ENCODE measurements at places on chromosomes 7 and 10.

DNA sequence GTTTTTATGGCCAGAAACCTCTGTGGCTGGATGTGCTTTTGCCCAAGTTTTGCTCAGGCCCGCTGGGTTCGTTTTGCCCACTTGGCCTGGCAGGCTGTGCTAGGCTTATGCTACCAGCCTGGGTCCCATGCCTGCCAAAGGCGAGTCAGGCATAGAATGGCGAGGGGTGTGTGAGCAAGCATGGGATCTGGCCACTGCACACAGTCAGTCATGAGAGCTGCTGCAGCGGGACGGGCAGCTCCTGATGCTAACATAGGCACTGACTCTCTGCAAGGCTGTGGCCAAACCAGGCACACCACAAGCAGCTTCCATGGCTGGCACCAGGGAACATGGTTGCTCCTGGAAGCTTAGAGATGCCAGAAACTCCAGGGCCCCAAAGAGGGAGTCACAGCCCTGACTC is 52.9 kb upstream of the PCDH15 start:
- no peak for DNase-seq

GRCh38 chr10:70354556-70354955 is 27.9 kb downstream of the LRRC20 start:
- no peak for DNase-seq

GRCh38 chr7:22759721-22760120 is 32.7 kb downstream of the IL6 start:
- no peak for DNase-seq

GRCh38 chr7:111173990-111174389 is 83.1 kb downstream of the LRRN3 start:
- DNase-seq: no peak

DNA sequence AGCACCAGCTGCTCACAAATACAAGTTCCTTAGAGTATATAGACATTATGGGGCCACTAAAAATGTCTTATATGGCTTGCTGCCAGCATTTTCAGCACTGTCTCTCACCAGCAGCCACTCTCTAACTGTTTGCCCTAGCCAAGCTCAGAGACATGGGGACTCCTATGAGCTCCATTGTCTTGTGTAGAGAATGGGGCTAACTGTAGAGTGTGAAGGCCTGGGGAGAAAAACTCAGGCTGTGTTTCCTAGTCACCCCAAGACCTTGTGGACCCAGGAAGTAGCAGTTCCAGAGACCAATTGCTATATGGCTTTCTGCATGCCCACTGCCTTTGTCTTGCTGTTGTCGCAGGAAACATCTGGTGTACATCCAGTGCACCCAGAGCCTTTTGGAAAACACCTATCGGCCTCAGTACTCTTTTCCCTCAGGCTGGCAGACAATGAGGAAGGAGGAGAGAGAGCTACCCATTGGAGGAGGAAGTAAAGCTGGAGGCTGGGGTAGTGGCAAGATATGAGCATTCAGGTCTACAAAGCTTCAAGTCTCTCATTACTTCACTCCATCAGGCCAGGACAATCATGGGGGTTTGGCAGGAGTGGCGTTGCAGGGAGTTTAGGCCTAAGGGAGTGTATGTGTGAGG is 28.4 kb downstream of the ENTPD1 start:
- peak; percentile 10 for DNase-seq

DNA sequence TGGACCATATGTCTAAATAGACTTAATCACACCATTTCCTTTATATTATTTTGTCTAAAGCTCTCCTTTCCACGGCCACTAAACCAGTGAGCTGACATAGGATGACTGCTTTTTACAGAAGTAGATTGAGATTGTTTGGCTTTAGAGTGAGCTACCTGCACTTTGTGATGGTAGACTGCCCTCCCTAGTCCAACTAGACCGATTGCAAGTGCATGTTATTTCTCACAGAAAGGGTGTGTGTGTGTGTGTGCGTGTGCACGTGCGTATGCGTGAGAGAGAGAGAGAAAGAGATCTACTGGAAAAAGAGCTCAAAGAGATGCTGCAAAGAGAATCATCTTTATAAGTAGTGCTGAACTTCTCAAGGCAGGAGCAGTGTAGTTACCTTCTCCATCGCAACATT is 60.7 kb downstream of the VCL start:
- peak; percentile 41 for DNase-seq

- DNase-seq: no peak
These were observed 651.4 kb downstream of the INHBA start for GRCh38 chr7:41051535-41051934.

GRCh38 chr10:131928248-131929095 is 27.7 kb downstream of the PPP2R2D start:
- peak; percentile 49 for DNase-seq

GRCh38 chr7:88073626-88074025 is 139.6 kb downstream of the ADAM22 start:
- DNase-seq: no peak

DNA sequence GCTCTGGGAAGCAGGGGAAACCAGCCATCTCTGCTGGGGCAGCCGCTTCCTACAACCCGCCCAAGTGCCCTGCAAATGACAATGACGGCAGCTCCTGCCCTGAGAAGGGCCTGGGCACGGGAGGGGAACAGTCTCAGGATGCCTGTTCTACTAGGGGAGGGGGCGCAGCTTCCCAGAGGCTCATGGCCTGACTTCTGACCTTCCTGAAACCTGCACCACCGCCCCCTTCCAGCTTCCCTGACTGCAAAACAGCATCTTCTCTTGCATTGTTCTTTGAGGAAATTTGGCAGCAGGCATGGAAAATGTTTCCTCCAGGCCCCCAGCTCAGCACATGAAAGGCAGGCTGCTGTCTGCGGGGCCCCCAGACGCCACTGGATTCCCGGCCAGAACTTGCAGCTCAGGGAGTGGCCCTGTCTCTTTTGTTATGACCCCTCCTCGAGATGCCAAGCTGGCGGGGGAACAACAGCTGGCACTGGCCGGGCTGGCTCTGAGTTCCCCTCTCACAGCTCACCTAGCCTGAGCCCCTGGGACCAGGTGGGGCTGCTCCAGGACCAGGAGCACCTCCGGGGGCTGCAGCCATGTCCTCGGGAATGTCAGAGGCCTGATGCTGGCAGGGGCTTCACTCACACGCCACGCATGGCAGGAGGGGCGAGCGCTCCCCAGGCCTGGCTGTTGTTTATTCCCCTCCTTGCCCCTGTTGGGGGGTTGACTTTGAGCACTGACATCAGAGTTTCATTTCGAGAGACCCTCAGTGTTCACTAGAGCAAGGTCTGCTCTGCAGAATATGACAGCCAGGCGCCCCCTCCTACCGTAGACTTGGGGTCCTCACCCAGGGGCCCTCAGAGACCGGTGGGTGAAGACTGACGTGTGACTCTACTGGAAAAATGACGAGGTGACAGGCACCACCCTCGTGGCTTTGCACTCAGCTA is 62.7 kb downstream of the CALML3 start:
- DNase-seq: no peak

DNA sequence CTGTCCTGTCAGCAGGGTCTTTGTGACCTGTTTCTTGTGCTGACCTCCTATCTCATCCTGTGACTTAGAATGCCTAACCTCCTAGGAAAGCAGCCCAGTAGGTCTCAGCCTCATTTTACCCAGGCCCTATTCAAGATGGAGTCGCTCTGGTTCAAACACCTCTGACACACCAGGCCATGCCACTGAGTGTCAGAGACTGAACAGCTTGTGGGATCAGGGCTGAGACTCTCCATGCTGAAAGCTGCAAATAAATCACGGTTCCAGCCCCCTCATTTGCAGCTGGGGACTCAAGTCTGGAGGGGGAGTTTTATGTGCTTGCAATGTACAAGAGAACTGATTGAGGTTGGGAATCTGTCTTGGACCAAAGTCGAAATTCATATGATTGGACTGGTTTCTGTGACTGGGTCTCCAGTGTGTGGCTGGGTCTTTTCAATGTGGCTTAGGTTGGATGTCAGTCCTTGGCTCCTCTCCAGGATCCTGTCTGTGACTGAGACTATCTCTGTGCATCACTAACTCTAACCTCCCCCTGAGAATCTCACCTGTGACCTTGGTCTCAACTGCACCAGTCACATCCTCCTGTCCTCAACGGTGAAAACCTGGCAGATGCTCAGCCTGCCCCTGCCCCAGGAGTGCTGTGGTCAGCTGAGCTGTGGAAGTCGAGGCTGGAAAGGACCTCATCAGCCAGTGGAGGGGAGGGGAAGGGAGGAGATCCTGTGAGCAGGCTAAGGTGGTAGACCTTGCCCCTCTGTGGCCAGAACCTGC is 11.7 kb downstream of the PRF1 start:
- DNase-seq: no peak

DNA sequence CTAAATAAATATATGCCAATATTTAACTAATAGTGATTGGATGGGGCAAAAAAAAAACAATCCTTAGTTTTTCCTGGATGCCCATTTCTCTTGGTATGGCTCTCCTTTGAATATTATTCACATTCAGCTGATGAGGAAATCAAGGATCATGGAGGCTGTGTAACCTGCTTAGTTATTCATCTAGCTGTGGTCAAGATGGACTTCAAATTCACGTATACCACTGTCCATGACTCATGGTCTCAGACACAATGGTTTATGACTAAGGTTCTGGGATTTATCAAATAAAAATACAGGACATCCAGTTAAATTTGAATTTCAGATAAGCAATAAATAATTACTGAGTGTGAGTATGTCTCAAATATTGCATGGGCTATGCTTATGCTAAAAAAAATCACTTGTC is 191.5 kb upstream of the CELF2 start:
- DNase-seq: no peak

DNA sequence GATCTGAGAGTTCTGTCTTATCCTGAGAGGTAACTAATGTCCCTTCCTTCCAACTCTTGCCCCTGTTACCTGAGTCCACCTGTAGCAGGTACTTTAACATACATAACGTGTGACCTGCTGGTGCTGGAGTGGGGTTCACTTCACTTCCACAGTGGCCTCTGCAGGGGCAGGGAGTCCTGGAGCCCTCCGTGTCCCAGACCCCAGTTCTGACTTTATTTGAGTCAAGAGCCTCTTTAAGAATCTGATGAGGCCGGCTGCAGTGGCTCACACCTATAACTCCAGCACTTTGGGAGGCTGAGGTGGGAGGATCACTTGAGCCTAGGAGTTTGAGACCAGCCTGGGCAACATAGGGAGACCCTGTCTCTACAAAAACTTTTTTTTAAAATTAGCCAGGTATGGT is 117.0 kb upstream of the RET start:
- no peak for DNase-seq

- peak; percentile 30 for DNase-seq
These were observed 975 bp upstream of the USP54 start for GRCh38 chr10:73591935-73592699.

DNA sequence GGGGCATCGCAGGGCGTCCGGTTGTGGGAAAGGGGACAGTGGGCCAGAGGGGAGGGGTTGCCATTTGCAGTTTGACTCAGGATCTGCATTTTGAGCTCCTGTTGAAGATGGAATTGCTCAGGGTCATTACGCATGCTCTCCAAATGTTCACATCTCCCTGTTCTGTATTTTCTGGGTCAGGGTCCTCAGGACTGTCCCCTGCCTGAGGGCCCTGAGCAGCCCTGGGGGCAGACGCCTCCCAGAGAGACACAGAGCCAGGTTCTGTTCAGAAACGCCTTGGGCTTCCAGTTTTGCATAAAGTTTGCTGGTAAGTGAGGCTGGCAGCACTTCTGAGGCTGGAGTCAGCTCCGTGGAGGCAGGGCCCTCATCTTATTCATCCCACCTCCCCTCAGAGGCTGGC is 34.1 kb upstream of the NUB1 start:
- no peak for DNase-seq

GRCh38 chr7:113158756-113159155 is 40.4 kb upstream of the SMIM30 start:
- no peak for DNase-seq

- no peak for DNase-seq
These were observed 143.1 kb upstream of the CAV2 start for GRCh38 chr7:116356333-116356965.

DNA sequence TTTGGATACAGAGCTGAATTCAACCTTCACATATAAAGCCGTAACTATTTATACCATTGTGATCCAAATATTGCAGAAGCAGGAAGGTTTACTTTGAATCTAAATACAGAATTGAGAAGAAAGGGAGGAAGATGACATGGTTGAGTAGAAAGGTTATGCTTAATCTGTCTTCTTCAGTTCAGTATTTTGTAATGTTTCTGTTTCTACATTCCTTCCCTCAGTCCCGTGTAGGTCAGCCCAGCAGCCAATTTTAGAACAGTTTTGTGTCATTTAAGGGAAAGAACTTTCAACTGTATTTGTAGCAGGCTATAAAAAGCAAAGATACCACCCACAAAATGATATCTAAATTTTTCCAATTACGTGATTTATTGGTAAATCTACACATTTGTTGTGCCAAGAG is 97.4 kb downstream of the CPED1 start:
- no peak for DNase-seq

DNA sequence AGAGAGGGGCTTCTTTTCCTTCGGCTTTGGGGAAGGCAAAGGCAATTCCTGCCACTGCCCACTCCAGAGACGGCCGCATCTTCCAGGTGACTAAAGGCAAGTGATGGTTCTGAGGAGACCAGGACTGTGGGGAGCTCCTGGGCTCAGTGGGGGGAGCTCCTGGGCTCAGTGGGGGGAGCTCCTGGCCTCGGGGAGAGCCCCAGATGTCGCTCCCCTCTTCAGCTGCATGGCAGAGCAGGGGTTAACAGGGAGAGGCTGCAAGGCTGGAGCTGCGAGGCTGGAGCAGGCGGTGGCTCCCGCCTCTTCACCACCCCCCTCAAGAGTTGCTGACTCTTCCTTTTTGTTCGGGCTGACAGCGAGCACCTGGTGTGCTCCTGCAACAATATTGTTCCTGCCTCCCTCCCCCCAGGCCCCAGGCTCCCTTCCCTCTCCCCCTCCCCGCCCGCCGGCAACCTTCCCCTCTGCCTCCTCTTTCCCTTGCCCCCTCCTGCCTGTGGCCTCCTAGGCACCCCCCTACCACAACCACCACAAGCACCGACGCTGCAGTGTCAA is 56.3 kb upstream of the LBX1 start:
- no peak for DNase-seq

DNA sequence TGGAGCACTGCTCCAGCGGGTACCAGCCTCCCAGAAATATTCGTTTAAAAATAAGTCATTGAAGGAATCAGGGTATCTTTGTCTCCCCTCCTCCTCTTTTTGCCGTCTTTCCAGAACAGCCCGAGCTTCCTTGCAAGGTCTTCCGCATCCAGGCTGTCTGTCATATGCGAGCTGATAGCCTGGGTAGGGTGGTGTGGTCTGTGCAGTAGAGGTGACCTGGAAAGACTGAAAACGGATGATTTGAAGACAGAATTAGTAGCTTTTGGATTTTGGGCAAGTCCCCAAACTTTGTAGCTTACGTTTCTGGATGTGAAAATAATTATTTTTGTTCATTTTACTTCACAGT is 480 bp downstream of the VPS50 start:
- no peak for DNase-seq

- no peak for DNase-seq
These were observed 14.5 kb upstream of the CPA1 start for GRCh38 chr7:130365511-130366441.

GRCh38 chr10:12975266-12975665 is 26.2 kb downstream of the CCDC3 start:
- DNase-seq: no peak

- DNase-seq: no peak
These were observed 19.5 kb downstream of the EN2 start for GRCh38 chr7:155477476-155477875.

DNA sequence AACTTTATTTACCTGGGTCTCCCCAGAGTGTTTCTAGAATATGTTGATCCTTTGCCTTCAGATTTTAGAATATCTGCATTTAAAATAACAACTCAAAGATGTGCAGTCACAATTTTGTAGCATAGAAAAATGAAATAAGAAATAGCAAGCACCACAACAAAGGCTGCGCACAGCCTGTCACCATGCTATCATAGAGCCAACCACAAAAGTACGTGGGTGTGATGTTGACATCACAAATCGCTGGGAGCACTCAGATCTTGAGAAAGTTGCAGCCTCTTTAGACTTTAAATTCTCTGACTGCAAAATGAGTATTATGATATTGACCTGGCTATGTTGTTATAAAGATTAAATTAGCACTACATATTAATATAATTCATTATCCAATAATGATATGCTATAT is 177.9 kb downstream of the TNS3 start:
- no peak for DNase-seq

All from CD4-positive, alpha-beta T cell treated with Interleukin-10 for 1 hour (primary cell).